HFFc6 (cell line): ENCODE measurements at places on chromosomes 13 and 19. TPM values are rescaled to one million over a fixed set of nuclear protein-coding genes. Genes with fewer than 3 reads are reported as not detected.

RETN gene
- total RNA-seq = not detected in 2 replicates

GJB6 gene
- total RNA-seq = not detected in 2 replicates

SBK2 gene
- not detected in 3 replicates for total RNA-seq

GRIK5 gene
- total RNA-seq = 0.07 to 0.20 TPM (median 0.08 TPM) in 3 replicates

ERICH4 gene
- total RNA-seq = not detected in 3 replicates

EGLN2 gene
- 62.5 to 70.5 TPM (median 63.8 TPM) in 3 replicates for total RNA-seq

OR7C1 gene
- not detected in 3 replicates for total RNA-seq

SMIM24 gene
- not detected in 3 replicates for total RNA-seq

COL5A3 gene
- total RNA-seq = 1.3 to 3.2 TPM (median 2.7 TPM) in 3 replicates

ZNF418 gene
- total RNA-seq = 0.07 to 0.85 TPM (median 0.57 TPM) in 3 replicates

DNA sequence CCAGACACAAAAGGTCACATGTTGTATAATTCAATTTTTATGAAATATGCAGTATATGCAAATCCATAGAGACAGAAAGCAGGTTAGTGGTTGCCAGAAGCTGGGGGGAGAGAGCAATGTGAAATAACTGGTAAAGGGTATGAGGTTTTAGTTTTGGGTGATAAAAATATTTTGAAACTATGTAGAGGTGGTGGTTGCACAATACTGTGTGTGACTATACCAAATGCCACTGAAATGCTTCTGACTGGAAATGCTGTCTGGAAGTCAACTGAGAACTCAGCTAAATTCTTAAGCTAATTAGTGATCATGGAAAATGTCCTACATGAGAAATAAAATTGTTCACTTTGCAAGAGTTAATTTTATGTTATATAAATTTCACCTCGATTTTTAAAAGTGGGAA, 65.3 kb upstream of the RXFP2 start:
- peaks cover 9% of the 10 kb centered on the region for H3K27me3 ChIP-seq
- H3K4me1 ChIP-seq = no peaks in the 10 kb centered on the region
- no peaks in the 10 kb centered on the region for H3K36me3 ChIP-seq
- no peak for DNase-seq
- H3K4me3 ChIP-seq = no peak overlapping the region

DNA sequence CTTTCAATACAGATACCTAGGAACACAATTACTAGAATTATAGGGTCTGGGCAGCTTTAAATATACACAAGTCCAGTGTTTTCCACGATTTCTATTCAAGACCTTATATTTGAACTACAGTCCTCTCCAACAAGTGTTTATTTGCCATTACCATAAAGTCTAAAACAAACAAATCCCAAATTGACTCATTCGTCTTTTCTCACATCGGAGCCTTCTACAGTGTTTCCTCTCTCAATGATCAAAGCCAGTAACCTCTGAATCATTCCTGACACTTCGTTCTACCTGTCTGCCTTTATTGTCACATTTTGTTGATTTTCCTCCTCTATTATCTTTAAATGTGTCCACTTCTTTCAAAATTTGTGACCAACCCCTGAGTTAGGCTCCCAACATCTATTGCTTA, 1356.5 kb upstream of the SLC10A2 start:
- no peaks in the 10 kb centered on the region for H3K36me3 ChIP-seq
- no peak for DNase-seq
- no peaks in the 10 kb centered on the region; the same call in 1 of the 2 replicates for H3K27me3 ChIP-seq
- H3K4me1 ChIP-seq = no peaks in the 10 kb centered on the region

- peaks cover 46% of the 10 kb centered on the region for H3K36me3 ChIP-seq
- peaks cover 17% of the 10 kb centered on the region for H3K4me1 ChIP-seq
- H3K4me3 ChIP-seq = no peak overlapping the region
- H3K27me3 ChIP-seq = peaks cover 8% of the 10 kb centered on the region
- no peak for DNase-seq
- no peak overlapping the region for H3K27ac ChIP-seq
Measured at GRCh38 chr13:113164492-113164891, 6.0 kb downstream of the PROZ start.

DNA sequence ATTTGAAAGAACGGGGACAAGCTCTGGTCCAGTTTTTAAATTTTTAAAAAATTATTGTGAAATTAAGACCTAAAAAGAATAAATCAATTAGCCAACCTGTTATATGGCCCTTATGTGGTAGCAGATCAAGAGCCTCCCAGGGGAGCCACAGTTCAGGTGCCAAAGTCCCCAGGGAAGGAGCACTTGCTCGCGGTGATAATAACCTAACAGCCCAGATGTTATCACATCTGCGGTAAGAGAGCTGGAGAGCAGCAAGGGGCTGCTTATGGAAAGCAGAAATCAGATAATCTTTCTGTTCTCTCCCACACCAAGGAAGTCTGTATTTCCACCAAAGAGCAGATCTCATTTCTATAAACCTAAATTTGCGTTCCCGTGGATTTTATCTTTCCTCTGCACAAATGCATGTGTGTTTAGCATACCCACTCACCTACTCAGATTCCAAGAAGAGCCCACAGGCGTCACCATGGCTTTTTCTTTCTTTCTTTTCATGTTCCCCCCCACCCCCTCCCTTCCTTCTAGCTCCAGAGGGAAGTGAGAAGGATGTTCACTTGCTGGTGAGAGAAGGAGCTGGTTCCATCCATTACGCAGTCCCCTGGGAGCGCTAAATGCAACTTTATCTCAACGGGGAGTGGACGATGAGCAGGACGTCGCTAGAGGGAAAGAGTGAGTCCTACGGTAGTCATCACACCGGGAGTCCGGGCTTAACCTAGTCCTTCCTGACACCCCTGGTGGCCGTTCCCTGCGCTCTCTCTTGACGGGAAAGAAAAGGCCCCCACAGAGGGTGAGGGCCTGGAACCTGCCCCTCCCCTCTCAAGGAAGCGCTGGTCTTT, 1.6 kb upstream of the POU4F1 start:
- H3K4me3 ChIP-seq = no peak overlapping the region
- no peaks in the 10 kb centered on the region for H3K36me3 ChIP-seq
- peaks cover 76% of the 10 kb centered on the region for H3K27me3 ChIP-seq
- H3K4me1 ChIP-seq = peaks cover 26% of the 10 kb centered on the region

DNA sequence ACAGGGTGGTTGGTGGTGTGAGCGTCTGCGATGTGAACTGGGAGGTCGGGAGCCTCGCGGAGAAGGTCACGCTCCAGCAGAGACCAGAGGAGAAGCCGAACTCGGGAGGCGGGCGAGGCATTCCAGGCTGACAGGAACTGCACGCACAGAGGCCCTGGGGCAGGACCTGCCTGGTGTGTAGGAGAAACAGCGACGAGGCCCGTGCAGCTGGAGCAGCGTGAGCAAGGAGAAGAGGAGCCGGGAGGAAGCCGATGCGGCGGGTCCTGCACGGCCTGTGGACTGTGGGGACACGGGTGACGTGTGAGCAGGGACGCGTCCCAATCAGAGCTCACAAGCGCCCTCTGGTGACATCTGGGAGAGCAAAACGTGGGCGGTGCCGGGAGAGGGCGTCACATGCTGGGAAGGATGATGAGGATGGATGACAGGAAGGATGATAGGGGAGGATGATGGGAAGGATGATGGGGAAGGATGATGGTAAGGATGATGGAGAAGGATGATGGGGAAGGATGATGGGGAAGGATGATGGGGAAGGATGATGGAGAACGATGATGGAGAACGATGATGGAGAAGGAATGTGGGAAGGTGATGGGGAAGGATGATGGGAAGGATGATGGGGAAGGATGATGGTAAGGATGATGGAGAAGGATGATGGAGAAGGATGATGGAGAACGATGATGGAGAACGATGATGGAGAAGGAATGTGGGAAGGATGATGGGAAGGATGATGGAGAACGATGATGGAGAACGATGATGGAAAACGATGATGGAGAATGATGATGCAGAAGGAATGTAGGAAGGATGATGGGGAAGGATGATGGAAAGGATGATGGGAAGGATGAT, 16.1 kb upstream of the MADCAM1 start:
- DNase-seq = peak; percentile 11
- peaks cover 13% of the 10 kb centered on the region for H3K36me3 ChIP-seq
- H3K4me1 ChIP-seq = 0 out of 2 replicates have a peak, but pooled peaks cover 5% of the 10 kb centered on the region
- H3K4me3 ChIP-seq = peak overlapping the region; percentile 37; the same call in 1 of the 2 replicates
- peak overlapping the region; percentile 65; the same call in 1 of the 2 replicates for H3K27ac ChIP-seq
- peaks cover 3% of the 10 kb centered on the region for H3K27me3 ChIP-seq

DNA sequence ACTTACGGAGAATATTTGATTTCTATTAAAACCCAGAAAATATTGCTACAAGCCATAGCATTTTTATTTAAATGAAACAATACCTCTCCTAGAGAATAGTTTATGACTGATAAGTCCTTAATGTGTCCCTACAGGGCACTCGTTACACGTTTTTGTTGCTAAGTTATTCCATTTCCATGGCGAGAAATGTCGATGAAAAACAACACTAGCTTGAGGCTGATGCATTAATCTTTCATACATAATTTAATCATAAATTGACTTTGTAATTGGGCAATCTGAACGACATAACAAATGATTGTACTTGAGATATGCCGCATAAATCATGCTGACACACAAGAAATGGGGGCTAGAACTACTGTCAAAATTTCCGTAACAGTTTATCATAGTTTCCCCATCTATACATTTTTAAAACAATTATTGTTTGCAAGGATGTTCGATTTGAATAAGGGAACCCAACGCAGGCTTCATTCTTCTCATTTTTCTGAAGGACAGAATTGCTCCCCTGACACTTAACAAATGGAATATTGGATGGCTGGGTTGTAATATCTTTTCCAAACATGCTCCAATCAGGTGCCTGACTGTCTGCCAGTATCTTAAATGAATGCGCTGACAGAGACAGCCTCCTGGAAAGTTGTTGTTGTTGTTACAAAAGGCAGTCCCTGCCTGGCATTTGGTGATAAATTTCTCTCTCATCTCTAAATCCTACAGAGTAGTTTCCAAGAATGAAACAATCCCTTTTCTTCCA, 61.9 kb downstream of the FLT1 start:
- no peak for DNase-seq
- H3K27me3 ChIP-seq = no peaks in the 10 kb centered on the region
- H3K4me1 ChIP-seq = peaks cover 26% of the 10 kb centered on the region
- no peak overlapping the region for H3K4me3 ChIP-seq

DNA sequence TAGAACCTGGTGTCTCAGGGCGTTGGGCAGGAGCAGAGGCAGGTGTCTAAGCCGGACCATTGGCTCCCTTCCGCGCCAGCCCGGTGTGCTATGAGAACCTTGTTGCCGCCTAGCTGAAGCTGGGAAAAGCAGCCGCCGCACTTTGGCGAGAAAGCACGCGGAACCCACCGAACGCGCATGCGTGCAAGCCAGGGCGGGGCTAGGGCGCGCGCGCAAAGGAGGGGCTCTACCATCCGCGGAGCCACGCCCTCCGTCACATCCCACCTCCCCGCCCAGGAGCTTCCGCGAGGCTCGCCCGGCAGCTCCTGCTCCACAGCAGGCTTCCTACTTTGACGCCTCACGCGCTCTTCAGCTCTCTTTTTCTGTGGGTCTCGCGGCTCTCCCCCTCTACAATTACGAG, 51.3 kb downstream of the WDR87 start:
- no peaks in the 10 kb centered on the region for H3K36me3 ChIP-seq
- no peak for DNase-seq
- H3K4me1 ChIP-seq = no peaks in the 10 kb centered on the region

DNA sequence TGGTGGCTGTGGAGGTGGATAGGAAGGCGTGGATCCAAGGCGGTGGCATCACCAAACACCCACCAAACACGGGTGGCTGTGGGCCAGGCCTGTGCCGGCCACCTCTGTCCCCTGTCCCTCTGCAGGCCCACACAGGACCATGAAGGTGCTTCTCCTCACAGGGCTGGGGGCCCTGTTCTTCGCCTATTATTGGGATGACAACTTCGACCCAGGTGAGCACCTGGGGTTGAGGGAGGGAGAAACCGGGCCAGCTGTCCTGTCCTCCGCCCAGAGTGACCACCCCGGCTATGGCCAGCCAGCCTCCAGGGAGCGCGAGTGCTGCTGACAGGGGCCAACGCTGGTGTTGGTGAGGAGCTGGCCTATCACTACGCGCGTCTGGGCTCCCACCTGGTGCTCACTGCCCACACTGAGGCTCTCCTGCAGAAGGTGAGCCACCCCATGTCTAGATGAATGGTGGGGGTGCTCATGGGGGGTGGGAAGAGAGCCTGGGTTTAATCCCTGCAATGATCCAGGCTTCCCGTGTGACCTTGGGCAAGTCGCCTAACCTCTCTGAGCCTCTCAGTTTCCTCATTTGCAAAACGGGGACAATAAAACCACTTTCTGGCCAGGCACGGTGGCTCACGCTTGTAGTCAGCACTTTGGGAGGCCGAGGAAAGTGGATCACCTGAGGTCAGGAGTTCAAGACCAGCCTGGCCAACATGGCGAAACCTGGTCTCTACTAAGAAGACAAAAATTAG, 4.0 kb downstream of the HSD11B1L start:
- H3K4me3 ChIP-seq = no peak overlapping the region
- DNase-seq = no peak
- H3K36me3 ChIP-seq = 0 out of 2 replicates have a peak, but pooled peaks cover 3% of the 10 kb centered on the region
- H3K27me3 ChIP-seq = peaks cover 14% of the 10 kb centered on the region

DNA sequence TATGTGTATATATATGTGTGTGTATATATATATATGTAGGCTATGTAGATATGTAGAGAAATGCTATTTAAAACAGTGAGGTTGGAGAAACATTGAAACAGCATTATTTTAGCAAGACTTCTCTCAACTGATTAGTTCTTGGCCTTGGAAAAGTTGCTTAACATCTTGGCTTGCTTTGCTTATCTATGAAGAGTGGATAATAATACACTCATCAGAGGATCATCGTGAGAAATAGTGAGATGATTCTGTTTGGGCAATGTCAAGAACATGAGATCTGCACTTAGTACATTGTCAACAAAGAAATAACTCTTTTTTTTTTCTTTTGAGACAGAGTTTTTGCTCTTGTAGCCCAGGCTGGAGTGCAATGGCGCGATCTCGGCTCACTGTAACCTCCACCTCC, 128.3 kb downstream of the KLF5 start:
- H3K36me3 ChIP-seq = no peaks in the 10 kb centered on the region
- no peak overlapping the region for H3K4me3 ChIP-seq
- H3K27me3 ChIP-seq = no peaks in the 10 kb centered on the region
- H3K27ac ChIP-seq = no peak overlapping the region
- no peak for DNase-seq
- peaks cover 39% of the 10 kb centered on the region for H3K4me1 ChIP-seq

GRCh38 chr19:44845612-44846454, at the start of gene NECTIN2:
Gene NECTIN2 (plus strand): TSS chr19:44846297. CDS start chr19:44846526, 229 bp downstream.
- peaks cover 34% of the 10 kb centered on the region for H3K4me1 ChIP-seq
- peak within 1 kb of the TSS; percentile 97 for H3K27ac ChIP-seq
- peaks cover 11% of the 10 kb centered on the region for H3K27me3 ChIP-seq
- peaks cover 9% of the 10 kb centered on the region for H3K36me3 ChIP-seq

DNA sequence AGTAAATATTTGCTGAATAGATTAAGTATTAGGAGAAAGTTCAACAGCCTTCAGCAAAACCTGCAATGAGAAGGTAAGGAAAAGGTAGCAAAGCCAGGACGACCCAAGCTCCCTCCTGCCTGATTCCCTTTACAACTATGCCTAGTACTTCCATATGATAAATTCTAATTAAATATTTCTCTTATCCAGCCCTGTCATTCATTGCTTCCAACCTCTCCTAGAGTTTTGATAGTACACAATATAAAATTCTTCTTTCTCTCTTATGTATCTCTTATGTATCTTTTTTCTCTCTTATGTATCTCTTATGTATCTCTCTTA, 187.2 kb downstream of the DCT start:
- DNase-seq = no peak
- no peak overlapping the region for H3K27ac ChIP-seq
- no peaks in the 10 kb centered on the region for H3K36me3 ChIP-seq
- H3K27me3 ChIP-seq = no peaks in the 10 kb centered on the region; the same call in 1 of the 2 replicates
- H3K4me1 ChIP-seq = no peaks in the 10 kb centered on the region

GRCh38 chr13:77013853-77014542, 13.0 kb downstream of the FBXL3 start:
- DNase-seq = no peak
- H3K4me1 ChIP-seq = peaks cover 3% of the 10 kb centered on the region; the same call in 1 of the 2 replicates
- no peaks in the 10 kb centered on the region for H3K27me3 ChIP-seq
